AG04449 (cell line): ENCODE measurements at places on chromosomes 16 and 17.

GRCh38 chr17:57186226-57187019 lies 69.9 kb upstream of the MSI2 start:
- DNase-seq: no peak

DNA sequence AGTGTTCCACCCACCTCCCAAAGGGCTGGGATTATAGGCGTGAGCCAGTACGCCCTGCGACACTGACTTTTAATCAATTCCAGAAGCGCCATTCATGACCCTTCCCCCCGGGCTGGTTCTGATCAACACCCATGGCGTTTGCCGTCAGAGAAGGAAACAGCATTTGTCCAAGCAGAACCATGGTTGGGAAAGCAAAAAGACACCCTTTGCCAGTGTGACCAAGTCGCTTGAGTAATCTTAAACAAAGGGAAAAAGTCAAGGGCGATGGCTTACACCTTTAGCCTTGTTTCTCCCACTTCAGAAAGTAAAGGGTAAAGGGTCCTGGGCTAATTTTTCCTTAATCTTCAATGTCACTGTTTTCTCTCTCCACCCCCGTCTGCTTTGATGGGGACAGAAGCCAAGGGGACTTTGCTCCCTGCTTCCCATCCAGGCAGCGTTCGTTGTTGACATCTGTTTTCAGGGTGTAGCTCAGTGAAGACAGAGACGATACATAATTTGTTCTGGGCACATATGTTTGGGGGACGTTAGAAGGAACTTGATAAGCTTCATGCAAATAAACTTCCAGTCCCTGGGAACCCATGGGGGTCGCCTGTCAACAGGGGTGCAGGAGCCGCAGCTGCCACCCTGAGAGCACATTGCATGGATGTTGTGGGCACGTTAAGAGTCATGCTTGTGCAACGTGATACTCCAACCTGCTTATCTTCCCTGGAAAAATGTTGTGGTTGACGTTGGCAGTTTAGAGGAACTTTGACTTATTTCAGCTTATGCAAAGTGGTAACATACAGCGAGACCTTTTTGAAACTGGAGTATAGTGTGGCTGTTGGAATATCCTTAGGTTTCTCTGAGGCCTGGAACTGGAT lies 50.6 kb upstream of the TANGO6 start:
- DNase-seq: peak; percentile 17

DNA sequence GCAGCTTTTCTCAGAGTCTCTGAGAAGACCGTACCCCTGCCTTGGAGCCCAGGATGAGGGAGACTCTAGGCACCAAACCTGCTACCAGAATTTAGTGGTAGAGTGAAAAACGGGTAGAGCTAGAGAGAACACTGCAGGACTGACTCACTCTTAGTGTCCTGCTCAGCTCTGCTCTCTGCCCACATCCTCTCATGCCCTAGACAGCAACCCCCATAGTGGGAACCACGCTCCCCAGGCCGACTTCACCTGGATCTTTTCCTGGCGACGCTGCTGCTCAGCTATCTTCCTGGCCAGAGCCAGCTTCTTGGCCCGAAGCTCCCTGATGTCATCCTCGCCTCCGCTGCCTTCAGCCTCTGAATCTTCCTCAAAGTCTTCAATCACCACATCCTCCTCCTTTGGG lies 26.7 kb downstream of the HIC1 start:
- no peak for DNase-seq

GRCh38 chr17:51662204-51663056 lies 402.1 kb downstream of the UTP18 start:
- no peak for DNase-seq

DNA sequence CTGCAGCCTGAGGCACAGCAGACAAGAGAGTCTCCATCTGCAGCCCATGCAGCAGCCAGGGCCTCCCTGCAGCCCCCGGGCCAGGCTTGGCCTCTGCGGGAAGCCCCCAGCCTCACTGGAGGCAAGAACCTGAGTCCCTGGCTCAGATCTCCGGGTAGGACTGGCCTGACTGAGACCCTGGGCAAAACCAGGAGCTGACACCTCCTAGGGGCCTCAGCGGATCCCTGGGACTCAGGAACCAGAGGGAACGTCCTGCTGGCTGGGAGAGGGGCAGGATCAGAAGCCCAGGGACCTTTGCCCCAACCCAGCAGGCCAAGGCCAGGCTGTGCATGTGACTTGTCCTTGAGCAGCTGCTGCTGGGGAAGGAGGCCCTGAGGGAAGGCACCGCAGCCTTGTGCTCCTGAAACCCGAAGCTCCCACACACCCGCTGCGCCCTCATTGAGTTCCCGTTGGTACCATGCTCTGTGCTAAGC lies 1.7 kb upstream of the PRSS21 start:
- DNase-seq: no peak

GRCh38 chr16:11152677-11153331 lies 103.2 kb downstream of the SOCS1 start:
- DNase-seq: no peak

- DNase-seq: peak; percentile 5
These were observed 17.7 kb downstream of the CCL17 start for GRCh38 chr16:57422026-57422944.

DNA sequence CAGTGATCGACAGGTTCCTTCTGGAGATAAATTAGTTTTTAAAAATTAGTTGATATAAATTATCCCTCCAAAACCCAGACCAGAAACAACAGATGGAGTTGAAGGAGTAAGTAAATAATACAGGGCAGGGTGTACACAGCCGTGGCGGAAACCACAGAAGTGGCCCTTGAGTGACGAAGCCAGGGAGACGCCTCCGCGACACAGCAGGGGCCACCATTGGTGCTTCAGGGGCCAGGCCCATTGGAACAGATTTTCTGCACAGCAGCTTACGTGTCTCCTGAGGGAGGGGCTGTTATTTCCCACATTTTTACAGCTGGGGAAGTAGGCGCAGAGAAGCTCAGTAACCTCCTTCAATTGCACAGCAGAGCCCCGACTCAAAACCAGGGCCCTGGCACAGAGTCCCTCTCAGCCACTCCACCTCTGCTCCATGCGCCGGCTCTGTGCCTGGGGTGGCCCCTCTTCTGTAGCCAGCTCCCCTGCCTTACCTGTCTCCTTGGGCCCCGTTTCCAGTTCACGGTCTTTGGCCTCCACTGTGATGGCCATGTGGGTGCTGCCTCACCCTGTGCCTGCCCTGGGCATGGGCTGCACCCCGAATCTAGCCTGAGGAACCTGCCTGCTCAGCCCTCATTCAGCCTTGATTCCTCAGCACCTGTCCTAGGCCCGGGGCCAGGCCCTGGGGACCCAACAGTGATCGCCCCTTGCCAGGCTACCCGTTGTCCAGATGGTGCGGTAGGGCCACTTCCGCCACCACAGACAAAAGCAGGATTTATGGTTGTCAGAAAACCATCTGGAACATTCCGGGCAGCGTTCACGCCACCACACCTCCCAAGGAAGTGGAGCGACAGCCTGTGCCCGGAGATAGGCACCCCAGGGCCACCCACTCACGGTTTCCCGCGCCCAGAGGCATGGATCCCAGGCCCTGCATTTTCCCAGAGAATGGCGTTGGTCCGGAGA lies 128.5 kb upstream of the GSE1 start:
- DNase-seq: no peak
